Right lobe of liver (tissue), 6 donors: ENCODE measurements at places on chromosomes 1 and 21. TPM values are rescaled to one million over a fixed set of nuclear protein-coding genes. Genes with fewer than 3 reads are reported as not detected.
A peak's percentile ranks its signal among the peaks of the same experiment; 100 is the strongest.

DNA sequence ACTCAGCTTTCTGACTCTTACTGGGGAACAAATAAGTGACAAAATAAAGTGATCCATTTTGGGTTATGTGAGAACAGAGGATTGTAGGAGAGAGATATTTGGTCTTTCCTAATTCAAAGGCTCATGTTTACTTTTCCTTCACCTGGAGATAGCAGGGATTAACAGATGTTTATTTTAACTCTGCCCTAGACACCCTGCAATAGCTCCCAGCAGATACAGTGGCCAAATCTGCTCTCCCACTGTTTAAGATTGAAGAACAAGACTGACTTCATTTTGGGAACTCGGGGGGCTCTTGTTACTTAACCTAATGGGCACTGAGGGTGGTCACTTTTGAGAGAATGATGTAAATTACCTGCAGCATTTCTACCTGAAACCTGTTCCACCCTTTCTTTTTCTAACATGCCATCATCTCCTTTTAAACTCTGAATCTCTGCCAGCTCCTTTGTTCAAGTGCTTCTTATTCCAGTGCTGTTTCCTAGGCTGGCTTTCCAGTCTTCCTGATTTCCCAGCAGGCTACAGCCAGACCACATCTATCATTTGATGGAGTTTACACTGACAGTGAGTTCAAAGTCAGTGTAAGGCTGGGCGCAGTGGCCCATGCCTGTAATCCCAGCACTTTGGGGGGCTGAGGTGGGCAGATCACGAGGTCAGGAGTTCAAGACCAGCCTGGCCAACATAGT is 90.0 kb downstream of the SELENOF start:
- no peak overlapping the region for H3K4me3 ChIP-seq
- H3K27ac ChIP-seq: peak overlapping the region; percentile 30
- no peaks in the 10 kb centered on the region for H3K27me3 ChIP-seq
- DNase-seq: no peak
- H3K36me3 ChIP-seq: no peaks in the 10 kb centered on the region
- H3K4me1 ChIP-seq: no peaks in the 10 kb centered on the region

The STXBP3 gene
- 24.4 TPM for total RNA-seq

DNA sequence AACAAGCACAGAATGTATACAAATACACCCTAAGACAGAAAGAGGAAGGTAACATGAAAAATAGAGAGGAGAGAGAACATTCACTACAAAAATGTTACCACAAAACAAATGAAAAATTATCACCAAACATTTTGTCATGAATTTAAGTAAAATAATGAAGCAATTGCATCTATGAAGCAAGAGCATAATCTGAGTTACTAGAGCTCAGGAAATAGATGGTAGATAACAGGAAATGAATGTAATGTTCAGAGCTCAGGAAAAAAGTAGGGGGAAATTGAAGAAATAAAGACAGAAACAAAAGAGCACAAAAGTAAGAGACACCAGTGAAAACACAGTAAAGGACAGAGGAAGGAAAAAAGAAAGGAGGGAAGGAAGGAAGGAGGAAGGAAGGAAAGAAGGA is 19.4 kb downstream of the SEC16B start:
- H3K27me3 ChIP-seq: no peaks in the 10 kb centered on the region
- no peak for DNase-seq
- H3K4me3 ChIP-seq: no peak overlapping the region

The NBPF6 gene
- total RNA-seq: not detected

DNA sequence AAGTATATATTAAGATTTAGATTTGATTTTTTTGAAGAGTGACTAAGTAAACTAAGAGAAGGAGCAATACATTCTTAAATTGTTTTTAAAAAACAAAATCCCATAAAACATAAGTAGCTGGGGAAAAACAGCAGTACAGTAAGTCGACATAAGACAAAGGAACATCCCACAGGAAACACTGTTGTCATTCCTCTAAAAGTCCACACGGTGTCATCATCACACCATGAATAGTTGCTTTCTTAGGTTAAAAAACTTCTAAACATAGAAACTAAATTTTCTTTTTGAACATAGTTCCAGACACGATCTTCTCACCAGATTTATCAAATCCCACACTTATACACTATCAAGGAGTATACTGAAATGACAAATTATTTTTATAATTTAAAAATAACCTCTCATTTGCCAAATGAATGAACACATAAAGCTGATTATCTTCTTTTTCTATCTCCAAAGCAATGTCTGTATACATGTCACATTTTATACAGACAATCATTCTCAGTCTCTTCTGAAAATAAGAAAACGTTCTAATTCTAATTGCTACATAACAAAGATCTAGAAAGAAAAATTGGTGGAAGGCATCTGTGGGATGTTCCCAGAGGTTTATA is 15.8 kb downstream of the ODF2L start:
- no peaks in the 10 kb centered on the region for H3K36me3 ChIP-seq
- no peak for DNase-seq
- H3K27me3 ChIP-seq: no peaks in the 10 kb centered on the region
- no peak overlapping the region for H3K27ac ChIP-seq
- H3K4me1 ChIP-seq: no peaks in the 10 kb centered on the region
- H3K4me3 ChIP-seq: no peak overlapping the region

GRCh38 chr1:107357376-107357775 is 216.5 kb downstream of the NTNG1 start:
- H3K4me1 ChIP-seq: no peaks in the 10 kb centered on the region
- no peak overlapping the region for H3K27ac ChIP-seq
- no peaks in the 10 kb centered on the region for H3K27me3 ChIP-seq
- DNase-seq: no peak
- no peak overlapping the region for H3K4me3 ChIP-seq
